Heart right ventricle (tissue), 16 donors: ENCODE measurements at places on chromosomes 2 and 18. TPM values are rescaled to one million over a fixed set of nuclear protein-coding genes. Genes with fewer than 3 reads are reported as not detected.

DNA sequence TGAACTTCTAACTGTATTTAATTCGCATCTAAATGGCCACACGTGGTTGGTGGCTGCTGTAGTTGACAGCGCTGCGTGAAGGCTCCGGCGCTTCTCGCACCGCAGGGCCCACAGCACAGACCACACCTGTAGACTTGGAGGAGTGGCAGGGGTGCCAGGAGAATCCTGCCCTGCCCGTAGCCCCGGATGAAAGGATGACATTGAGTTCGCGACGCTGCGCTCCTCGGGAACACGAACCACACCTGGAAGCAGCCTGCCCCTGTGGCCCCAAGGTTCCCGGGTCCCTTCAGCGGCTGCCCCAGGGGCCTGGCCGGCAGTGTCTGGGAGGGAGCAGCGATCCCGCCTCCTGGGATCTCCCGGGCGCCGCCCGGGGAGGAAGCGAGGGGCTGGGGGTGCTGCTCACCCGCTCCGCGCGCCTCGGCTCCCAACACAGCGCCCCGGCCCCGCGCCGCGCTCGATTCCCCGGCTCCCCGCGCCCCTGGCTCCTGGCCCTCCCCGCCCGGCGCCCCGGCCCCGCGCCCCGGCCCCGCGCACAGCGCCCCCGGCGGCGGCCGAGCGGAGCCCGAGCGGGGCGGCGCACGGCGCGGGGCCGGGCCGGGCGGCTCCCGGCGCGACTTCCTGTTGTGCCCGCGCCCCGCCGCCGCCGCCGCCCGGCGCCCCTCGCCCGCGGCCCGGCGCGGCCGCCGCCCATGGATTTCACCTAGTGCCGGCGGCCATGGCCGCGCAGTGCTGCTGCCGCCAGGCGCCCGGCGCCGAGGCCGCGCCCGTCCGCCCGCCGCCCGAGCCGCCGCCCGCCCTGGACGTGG lies at the start of gene RNPEPL1:
RNPEPL1 (plus strand) TSS at position 613 of the 806 bp plus-strand sequence; CDS start at position 716, 103 bp downstream.
- DNase-seq: peak; percentile 21

- no peak for DNase-seq
Observed at GRCh38 chr18:28757466-28758008, 580.6 kb upstream of the CDH2 start.

DNA sequence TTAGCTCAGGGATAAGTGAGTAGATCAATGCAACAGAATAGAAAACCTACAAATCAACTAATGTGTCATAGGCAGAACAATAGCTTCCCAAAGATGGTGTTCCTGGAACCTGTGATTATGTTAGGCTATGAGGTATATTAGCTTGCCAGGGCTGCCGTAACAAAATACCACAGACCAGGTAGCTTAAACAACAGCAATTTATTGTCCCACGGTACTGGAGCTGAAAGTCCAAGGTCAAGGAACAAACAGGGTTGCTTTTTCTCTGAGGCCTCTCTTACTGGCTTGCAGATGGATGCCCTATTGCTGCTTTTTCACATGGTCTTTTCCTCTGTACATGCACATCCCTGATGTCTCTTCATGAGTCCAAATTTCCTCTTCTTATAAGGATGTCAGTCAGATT lies 354.9 kb downstream of the TNS1 start:
- no peak for DNase-seq

DNA sequence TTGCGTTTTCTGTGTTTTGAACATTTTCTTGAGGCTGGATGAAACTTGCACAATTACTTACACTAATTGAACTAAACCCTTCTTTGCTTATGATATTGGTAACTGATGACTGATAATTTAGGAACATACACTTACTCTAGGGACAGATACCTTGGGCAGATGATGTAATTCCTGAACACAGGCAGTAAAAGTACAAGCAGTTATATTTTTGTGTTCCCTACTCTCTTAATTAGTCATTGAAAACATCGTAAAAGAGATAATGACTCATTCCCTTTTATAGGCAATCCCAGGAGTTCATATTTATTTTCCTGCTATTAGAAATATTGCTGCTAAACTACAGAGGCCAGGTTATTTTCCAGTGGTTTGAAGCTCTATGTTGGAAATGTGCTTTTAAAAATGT lies 46.4 kb downstream of the CCDC85A start:
- no peak for DNase-seq

DNA sequence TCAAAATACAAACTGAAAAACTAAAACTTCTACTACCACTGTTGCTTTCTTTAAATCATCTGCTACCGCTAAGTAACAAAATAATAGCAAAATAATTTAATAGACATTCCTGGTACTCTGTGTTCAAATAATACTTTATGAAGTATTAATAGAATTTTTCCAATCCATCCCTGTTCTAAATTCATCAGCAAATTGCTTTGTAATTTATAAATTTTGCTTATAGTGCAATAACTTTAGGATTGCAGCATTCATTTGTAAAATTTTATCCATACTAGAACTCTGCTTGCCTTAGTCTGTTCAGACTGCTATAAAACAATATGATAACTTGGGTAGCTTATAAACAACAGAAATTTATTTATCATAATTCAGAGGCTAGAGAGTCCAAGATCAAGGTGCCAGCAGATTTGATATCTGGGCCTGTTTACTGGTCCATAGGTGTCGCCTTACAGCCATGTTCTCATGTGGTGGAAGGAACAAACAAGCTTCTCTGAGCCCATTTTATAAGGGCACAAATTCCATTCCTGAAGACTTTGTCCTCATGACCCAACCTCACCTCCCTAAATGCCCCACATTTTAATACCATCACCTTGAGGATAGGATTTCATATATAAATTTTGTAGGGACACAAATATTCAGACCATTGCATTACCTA lies 415.1 kb upstream of the MAP2 start:
- no peak for DNase-seq

DNA sequence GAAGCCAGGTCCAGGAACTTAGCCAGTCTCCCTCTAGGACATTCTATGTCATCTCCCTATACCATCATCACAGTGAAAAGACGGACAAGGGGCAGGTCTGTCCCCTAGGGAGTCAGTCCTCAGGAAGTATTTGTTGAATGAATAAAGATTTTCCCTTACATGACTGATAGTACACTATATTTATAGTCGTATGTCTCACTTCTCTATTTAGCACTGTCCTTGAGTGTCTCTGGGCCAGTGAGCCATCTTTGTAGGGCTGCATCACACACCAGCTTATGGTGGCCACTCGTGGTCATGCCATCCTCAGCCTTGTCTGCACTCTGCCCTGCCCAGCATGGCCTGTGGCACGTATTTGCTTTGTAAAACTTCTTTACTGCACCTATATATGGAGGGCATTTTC lies 25.8 kb downstream of the PTPN18 start:
- DNase-seq: no peak

GRCh38 chr18:77071711-77072292 lies 60.8 kb downstream of the MBP start:
- DNase-seq: no peak

- no peak for DNase-seq
Observed at GRCh38 chr2:148552675-148553331, 91.7 kb upstream of the EPC2 start.

DNA sequence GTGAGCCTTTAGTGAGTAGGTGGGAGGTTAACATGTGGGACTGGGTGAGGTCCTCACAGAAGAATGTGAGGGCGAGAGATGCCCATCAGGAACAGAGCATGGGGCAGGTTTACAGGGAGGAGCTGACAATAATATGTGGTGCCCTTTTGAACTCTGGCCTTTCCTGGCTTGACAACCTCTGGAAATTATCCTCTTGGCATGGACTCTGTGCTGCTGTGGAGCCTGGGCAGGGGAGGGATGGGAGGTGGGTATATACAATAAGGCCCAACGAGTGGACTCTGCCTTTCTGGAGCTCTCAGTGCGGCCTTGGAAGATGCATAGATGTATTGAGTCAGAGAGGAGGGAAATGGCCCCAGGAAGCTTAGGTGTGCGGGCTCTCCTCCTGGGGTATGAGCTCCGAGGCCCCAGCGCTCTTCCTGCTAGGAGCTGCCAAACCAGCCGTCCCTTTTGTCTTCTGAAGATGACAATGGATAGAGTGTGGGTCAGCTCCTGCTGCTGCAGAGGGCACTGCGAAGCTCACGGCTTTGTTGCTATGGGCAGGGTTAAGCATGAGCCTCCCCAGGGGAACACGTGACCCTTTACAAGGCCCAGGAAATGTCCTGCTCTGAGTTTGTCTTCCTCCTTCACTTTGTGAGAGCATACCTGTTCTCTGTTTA lies 8.7 kb upstream of the PSD4 start:
- DNase-seq: no peak

SERPINB4 gene
- not detected for total RNA-seq

PROKR1 gene
- not detected for total RNA-seq

AGXT gene
- total RNA-seq: not detected

COLEC12 gene
- 7.6 TPM for total RNA-seq
